ENCODE measurements at places on chromosomes 2 and 18.

- DNase-seq: no peak
Measured at GRCh38 chr2:133837441-133838094, 269.3 kb upstream of the NCKAP5 start.

GRCh38 chr18:71625556-71626090 is 918.5 kb downstream of the CBLN2 start:
- DNase-seq: no peak

DNA sequence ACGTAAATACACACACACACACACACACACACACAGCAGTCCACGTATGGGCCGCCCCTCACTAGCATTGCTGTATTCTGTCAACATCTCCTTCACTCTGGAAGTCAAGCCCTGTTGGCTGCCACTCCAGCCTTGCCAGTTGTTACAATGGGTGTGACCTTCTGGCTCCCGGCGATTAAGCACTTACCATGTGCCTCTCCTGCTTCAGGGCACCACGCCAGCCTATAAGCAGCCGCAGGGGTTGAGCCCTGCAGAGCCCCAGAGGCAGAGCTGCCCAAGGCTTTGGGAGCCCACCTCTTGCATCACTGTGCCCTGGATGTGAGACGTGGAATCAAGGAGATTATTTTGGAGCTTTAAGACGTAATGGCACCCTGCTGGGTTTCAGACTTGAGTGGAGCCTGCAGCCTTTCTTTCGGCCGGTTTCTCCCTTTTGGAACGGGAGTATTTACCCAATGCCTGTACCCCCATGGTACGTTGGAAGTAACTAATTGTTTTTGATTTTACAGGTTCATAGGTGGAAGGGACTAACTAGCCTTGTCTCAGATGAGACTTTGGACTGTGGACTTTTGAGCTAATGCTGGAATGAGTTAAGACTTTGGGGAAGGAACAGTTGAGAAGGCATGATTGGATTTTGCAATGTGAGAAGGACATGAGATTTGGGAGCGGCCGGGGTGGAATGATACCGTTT is 54.5 kb upstream of the ROCK2 start:
- no peak for DNase-seq

- no peak for DNase-seq
Measured at GRCh38 chr2:155273323-155273722, 574.8 kb downstream of the KCNJ3 start.

GRCh38 chr18:10285283-10285640 is 169.2 kb upstream of the APCDD1 start:
- DNase-seq: no peak

DNA sequence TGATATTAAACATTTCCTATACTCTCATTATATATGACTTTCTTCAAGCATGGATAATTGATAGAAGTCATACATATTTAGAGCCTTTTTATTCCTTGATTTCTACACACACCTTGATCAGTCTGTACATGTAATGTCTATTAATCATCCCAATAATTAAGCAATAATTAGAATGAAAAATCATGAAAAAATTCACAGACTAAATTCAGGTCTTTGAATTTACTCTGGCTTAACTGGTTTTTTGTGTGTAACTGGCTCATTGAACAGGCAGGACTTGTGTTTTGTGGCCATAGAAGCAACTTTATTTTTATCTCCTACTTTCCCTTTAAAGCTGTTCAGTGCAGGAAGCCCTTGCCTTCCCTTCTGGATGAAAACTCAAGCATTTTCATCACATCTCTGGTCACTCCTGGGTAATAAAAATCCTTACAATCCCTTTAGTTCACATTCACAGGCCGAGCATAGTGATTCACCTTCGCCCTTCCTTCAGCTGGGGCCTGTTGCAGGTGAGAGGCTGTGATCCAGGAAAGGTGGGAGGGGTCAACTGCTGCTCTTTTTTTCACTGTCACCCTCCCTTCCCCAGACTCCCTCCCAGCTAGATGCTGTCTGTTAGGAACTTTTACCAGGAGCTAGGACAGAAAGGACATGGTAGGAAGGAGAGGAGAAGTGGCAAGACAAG is 58.0 kb upstream of the ITSN2 start:
- no peak for DNase-seq

GRCh38 chr2:144453486-144454158 is 66.3 kb downstream of the ZEB2 start:
- no peak for DNase-seq

GRCh38 chr2:200705305-200706041 is 106.2 kb upstream of the BZW1 start:
- no peak for DNase-seq

DNA sequence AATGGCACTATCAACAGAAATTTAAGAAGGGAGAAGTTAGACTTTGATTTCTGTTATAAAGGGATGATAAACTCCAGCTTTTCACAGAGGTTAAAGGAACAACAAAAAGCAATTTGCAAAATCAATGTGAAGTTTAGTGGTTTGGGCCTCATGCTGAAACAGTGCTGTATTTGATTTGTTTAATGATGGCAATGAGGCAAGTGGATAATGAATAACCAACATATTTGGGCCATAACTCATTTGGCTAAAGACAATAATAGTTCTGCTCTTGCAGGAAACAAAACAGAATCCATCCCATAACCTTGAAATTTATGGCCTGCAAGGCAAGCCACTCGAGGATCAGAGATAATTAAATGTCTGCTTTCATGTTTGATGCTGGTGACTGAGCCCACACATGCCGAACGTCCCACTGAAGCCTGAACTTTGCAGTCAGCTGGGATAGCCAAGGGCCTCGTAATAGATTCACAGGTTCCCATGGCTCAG is 56.5 kb downstream of the TPGS2 start:
- no peak for DNase-seq

DNA sequence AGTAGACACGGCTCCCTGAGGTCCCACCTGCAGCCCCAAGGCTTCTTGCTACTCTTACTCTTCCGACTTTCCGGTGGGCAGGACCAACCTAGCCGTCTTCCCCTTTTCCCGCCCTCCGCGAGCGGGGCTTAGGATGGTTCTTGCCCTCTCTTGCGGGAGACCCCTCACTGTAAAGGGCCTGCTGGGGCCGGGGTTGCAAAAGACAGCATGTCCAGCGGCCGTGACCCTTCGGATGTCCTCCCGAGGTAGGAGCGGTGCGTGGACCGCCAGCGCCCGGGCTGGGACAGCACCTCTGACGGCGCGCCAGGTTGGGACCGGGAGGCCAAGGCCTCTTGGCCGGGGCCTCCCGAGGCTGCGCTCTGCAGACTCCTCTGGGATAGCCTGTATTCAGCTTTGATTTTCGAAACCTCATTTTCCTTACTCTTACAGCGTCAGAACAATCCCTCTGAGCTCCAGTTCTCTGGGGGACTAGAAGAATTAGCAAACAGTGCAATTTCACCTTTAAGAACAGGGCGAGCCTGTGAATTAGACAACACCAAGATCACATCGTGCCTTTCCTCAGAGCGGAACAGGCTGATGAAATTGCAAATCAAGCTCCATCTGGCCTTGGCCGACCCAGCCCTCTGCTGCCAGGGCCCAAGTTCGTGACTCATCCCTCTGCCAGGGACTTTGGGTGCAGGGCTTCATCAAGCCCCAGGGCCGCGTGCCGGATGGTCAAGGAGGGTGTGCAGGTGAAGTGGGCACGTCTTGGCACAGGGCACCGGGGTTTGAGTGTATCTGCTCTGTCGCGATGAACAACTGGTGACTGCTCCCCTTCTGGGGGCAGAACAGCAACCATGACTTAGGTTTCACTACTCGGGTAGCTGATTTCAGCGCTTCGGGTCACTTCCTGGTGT is 777 bp downstream of the MOCOS start:
- DNase-seq: no peak

DNA sequence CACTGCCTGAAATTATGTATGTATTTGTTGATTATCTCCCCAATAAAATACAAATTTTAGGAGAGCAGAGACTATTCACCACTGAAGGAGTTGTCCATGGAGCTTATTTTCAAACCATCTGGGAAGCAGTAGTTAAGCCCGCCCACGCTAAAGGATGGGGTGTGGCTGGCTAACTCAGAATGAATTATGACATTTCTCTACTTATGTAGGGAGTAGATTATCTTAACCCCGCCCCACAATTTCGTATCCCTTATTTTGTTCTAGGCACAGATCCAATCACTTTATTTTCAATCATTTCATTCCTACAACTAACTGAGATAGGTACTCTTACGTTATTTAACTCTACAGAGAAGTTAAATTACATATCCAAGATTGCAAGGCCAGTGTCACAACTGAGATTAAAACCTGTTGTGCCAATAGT is 1.4 kb upstream of the LAPTM4A start:
- no peak for DNase-seq

DNA sequence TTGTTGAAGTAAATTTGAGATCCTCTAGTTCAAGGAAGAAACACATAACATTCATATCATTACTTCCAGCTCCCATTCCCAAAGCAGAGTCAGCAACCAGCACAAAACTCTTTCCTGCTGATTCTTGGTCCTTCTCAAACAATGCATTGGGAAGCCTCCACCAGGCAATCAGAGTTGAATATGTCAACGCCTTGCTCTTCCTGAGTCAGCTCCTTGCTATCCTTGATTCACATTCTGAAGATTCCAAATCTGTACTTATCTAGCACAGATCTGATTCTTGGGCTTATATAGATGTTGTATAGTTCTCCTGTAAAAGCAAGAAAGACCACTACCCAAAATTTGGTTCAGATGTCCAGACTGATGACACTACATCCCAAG is 29.6 kb downstream of the CFAP210 start:
- no peak for DNase-seq

DNA sequence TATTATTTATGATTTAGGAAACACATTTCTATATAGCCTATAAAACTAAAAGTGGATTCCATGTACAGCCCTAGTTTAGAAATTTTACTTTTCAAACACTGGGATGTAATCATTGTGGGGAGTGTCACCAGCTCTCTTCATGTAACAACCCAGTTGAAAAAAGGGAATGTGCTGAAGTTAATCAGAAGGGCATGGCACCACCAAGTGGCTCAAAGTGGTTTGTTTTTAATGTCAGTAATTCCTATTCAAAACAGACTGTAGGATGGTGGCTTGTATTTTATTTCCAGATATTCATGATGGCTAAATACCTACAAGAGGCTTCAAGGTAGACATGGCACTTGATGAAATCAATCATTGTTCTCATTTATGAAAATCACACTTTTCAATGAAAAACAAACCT is 58.1 kb upstream of the TMEM182 start:
- DNase-seq: no peak

GRCh38 chr18:21930177-21930576 is 189.6 kb downstream of the MIB1 start:
- no peak for DNase-seq

GRCh38 chr2:16620590-16620989 is 45.0 kb downstream of the CYRIA start:
- no peak for DNase-seq

- no peak for DNase-seq
Measured at GRCh38 chr2:175062787-175063585, 57.8 kb upstream of the CHN1 start.

DNA sequence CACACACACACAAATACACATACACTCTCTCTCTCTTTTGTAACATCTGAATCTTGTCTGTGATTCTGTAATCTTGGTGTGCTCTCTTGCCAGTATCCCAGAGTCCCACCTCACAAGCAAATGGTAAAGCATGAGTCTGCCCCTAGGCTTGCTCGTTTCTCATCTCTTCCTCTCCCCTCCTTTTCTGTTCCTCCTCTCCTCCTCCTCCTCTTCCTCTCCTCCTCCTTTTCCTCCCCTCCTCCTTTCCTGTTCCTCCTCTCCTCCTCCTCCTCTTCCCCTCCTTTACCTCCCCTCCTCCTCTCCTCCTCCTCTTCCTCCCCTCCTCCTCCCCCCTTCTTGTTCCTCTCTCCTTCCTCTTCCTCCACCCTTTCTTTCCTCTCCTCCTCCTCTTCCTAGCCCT is 59.0 kb downstream of the TNFRSF11A start:
- DNase-seq: no peak

All from stimulated activated CD8-positive, alpha-beta memory T cell treated with anti-CD3 and anti-CD28 coated beads, Interleukin-7, amount 100 ng/mL, for 4 hours (primary cell).